ENCODE measurements at places on chromosomes 6 and 20.

DNA sequence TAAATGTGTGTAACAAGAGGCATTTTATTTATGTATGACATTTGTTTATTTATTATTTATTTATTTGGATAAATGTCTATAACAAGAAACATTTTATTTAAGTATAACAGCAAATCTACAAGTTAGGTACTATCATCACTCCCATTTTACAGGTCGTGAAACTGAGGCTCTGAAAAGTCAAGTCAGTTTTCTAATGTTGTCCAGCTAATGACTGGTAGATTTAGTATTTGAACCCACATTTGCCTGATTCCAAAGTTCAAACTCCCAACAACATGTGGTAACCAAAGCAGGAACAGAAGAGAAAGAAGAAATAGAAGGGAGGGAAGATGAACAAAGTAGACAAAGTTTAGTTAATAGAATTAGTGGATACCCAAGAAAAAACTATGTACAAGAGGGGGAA is 32.9 kb downstream of the BCAS1 start:
- no peak for DNase-seq

DNA sequence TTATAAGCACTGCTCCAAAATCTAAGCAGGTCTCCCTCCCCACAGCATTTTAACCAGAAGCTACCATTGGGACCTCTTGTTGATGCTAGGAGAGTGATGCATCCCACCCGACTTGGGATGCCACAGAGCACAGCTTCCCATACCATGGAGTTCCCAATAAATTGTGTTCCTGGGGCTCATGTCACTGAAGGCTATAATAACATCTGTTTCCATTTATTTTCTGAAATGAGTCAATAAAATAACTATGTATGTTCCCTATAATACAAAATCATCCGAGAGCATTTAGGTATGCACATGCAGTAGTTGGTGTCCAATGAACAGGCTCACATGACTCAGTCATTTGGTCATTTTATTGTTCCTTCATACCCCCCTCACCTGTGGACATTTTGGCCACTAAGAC is 204.2 kb downstream of the TBC1D7 start:
- DNase-seq, result no peak

- DNase-seq, result no peak
Observed at GRCh38 chr6:113457751-113458150, 399.4 kb upstream of the MARCKS start.

DNA sequence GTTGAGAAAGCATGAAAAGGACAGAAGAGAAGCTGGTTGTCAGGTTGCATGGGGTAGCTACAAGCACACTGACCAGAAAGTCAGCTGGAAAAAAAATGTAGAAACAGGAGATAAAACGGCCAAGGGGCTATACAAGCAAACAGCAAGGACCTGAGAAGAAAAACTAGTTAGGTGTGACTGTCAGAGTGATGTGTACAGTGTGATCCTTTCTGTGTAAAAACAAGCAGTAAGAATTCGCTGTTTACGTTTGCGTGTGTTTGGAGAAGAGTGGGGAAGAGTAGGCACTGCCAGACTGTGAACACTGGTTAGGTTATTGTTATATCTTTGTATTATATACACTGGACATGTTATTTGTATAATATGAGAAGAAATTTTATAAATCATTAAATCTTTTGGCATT is 28.1 kb downstream of the PTPN1 start:
- DNase-seq, result no peak

DNA sequence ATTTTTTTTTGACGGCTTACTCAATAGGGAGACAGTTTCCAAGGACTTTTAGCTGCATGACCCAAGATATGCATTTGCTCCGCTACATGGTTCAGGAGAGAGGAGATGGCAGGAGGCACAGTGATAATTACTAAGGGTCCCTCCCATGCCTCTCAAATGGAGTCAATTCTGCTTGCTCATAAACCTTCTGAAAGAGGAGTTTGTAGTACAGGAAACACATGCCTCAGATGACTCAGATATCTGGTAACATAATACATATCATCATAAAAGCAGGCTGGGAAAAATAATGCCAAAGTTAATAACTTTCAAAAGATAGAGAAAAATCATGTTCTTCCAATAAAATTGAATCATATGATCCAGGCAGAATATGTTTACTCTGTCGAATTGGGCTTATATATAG is 97.6 kb upstream of the DEFB112 start:
- DNase-seq, result no peak

- DNase-seq, result no peak
Observed at GRCh38 chr6:89736893-89737292, 82.7 kb downstream of the MDN1 start.

DNA sequence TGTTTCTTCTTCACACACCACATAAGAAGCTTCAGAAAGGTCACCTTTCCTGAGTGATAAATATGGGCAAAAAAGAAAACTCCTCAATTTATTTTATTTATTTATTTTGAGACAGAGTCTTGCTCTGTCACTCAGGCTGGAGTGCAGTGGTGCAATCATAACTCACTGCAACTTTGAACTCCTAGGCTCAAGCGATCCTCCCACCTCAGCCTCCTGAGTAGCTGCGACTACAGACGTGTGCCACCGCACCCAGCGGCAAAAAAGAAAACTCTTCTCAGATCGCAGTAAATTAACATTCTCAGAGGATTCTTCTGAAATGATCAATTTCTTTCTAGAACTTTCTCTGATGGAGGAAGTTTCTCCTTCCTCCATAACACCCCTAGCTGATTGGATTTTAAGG is 111.2 kb downstream of the TRERF1 start:
- DNase-seq, result no peak
